ENCODE measurements at places on chromosomes 11 and 22. TPM values are rescaled to one million over a fixed set of nuclear protein-coding genes. Genes with fewer than 3 reads are reported as not detected.

The PGA3 gene
- 1.8 TPM for total RNA-seq

The CCDC73 gene
- total RNA-seq: 0.28 TPM

The LDHAL6A gene
- total RNA-seq: not detected

The IL17REL gene
- total RNA-seq: not detected

The FAT3 gene
- total RNA-seq: 20.8 TPM
